Stimulated activated CD4-positive, alpha-beta T cell treated with anti-CD3 and anti-CD28 coated beads, TNF-alpha, amount 100 ng/mL, for 1 hour (primary cell): ENCODE measurements at places on chromosomes 6 and 20.

GRCh38 chr6:163793011-163793983 lies 378.8 kb downstream of the QKI start:
- no peak for DNase-seq

GRCh38 chr6:52098721-52099120 lies 11.3 kb upstream of the PKHD1 start:
- DNase-seq: no peak

- no peak for DNase-seq
Measured at GRCh38 chr20:35355372-35355771, 56.4 kb downstream of the UQCC1 start.

- DNase-seq: no peak
Measured at GRCh38 chr20:48681873-48682426, 145.8 kb downstream of the PREX1 start.

DNA sequence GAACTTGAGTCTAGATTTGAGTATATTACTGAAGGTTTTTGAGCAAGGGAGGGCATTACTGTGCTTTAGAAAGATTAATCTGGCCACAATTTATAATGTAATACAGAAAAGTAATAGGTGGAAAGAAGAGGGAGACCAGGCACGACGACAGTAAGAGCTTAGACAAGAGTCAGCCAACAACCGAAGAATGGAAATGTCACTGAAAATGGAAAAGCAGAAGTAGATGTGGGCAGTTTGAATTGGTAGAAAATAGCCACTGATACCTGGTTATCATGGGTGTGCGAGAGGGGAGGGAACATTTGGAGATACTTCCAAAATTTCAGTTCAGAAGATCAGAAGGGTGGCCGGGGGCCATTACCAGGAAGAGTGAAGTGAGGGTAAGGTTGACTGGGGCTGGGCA lies 339.1 kb downstream of the UTRN start:
- DNase-seq: no peak

DNA sequence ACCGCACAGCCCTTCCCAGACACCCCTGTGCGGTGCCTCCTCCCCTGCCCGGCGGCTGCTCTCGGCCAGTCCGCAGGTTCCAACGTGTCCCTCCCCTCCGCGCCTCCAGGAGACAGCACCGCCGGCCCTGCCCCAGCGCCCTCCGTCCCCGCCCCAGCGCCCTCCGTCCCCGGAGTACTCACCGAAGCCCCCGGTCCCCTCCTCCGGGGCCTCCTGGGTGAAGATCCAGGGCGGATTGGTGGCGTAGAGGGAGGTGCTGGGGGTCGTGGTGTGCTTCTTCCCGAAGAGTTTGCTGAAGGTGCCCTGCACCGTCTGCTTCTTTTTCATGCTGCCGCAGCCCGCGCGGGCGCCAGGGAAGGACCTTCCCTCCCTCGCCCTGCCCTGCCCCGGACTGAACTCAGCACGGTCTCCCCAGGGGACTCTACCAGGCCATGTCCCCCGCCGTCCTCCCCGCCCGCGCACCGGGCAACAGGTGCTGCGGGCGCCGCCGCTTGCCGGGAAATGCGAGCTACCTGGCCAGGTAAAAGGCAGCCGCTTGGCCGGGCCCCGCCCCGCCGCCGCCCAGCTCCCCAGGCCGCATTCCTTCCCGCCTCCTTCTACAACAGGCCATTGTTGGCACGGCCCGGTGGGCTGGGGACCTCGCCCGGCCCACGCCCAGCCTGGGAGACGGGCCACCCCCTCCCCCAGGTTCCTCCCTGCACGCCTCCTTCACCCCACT lies at the start of gene C6orf132:
C6orf132 (minus strand) TSS at position 503 of the 718 bp plus-strand sequence; CDS start at position 327, 176 bp downstream.
- DNase-seq: no peak

GRCh38 chr6:145809785-145810184 lies 4.8 kb downstream of the FBXO30 start:
- DNase-seq: no peak

DNA sequence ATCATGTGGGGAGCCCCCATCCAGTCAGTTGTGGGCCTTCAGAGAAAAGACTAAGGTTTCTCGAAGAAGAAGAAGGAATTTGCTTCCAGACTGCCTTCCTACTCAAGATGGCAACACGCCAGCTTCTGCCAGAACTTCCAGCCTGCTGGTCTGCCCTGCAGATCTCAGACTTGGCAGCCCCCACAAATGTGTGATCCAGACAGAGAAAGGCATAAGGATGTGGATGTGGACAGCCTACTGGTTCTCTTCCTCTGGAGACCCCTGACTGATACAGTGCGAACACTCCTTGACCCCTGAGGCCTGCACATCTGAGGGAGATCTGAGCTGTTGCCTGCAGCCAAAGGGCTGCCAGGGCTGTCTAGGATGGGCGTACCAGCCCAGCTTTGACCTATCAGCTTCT lies 8.6 kb downstream of the GABRR1 start:
- DNase-seq: no peak

DNA sequence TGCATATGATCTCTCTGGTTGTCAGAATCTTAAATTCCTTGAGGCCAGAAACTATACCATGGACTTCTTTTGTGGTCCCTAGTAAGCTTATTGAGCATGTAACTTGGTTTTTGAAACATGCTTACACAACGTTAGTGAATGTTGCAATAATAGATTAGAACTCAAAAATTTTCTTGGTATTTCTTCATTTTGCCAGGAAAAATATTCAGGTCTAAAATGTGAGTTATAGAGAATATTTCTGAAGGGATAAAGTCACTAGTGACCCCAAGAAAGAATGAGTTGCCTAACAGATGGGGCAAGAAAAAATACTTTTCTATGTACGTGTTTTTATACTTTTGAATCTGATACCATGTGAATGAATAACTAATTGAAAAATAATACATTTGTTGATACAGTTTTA lies 195.4 kb downstream of the TFAP2A start:
- DNase-seq: no peak

DNA sequence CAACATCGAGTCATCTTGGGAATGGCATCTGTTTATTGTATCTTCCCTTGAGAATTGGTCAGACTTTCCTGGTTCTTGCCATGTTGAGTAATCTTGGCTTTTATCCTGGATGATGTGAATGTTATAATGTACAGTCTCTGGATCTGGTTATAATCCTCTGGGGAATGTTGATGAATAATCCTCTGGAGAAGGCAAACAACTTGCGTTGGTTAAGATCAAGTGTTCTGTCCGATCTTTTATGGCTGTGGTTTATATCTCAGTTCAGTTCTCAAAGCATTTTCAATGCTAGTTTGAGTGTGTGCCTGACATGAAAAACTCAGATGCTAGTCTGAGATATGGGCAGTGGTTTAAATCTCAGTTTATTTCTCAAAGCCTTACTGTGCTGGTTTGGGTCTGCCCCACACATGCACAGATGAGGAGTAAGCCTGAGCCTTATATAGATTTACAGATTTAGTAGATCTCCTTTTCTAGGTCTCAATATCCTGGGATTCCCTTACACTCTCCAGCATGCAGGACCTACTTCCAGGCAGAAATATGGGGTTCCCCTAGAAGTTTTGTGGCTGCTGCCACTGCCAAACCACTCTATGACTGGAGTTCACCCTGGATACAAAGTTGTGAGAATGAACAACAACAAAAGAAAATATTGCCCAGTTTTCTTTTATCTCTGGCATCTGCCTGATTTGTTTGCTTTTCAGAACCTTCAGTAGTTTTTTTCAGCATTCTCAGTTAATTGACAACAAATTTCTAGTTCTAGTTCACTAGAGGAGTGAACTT lies 191.8 kb upstream of the MAN1A1 start:
- DNase-seq: no peak

DNA sequence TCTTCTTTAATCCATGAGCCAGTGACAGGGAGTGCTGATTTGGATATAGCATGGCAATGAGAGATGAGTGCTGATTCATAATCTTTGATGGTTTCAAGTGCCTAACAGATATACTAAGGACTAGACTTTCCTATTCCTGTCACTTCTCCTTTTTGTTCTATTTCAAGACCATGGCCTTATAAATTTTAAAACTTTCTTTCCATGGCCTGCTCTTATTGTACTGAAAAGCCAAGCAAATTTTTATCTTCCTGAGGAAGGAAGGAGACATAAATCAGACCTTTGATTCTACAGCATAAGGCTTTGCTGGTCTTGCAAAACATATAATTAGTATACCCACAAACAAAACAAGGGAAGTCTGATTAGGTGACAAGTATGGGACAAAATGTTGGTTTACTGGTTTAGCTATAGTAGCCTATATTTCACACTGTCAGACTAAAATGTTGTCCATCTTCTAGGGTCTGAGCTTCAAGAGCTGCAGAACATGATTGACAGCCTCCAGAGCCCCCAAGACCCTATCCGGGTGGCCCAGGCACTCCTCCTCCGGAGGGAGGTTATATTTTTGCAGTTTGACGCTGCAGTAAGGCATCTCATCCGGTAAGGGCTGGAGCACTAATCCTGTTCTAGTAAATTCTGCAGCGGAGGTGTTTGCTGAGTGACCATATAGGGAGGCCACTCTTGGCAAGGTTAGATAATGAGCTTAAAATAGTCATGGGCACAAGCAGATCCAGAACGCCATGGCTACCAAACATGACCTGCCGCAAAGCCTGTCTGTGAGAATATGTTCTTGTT lies 82.3 kb downstream of the CD164 start:
- no peak for DNase-seq

GRCh38 chr20:36017048-36017951 lies 48.9 kb downstream of the CNBD2 start:
- no peak for DNase-seq

DNA sequence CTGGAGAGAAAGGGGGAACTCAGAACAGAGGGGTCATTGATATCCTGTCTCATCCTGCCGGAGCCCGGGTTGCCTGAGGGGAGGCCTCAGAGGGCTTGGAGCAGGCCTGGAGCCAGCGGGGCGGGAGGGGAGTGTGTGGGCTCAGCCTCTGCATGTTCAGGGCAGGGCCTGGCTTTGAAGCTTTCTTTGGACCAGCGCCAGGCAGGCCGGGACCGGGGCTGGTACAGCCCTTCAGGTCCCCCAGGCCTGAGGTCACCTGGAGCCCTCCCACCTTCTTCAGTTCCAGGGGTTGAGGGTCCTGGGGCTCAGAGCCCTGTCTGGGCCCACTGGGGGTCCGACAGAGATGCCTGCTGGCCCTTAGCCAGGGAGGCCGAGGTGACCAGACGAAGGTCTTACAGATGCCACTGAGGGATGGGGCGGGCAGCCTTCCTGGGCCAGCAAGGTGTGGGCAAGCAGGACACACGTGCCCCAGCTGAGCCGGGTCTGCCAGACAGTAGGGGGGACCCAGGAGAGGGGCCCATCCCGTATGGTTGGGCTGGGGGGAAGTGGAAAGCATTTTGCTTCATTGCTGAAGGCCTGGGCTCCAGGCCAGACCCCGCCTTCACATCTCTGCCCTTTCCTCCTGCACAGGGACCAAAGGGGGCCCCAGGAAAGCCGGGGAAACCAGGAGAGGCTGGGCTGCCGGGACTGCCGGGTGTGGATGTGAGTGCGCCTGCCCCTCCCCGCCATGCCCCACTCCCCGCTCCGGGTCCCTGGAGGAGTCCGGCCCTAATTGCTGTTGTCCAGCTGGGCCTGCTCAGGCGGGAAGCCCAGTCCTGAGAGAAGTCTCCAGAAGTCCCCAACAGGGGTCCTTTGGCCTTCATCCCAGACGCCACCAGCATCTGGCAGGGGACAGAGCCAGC lies 2.0 kb downstream of the COL9A3 start:
- no peak for DNase-seq

- no peak for DNase-seq
Measured at GRCh38 chr6:149372062-149372461, 28.0 kb upstream of the SUMO4 start.
